ENCODE measurements at places on chromosomes 16 and 17. TPM values are rescaled to one million over a fixed set of nuclear protein-coding genes. Genes with fewer than 3 reads are reported as not detected.

EFNB3 gene
- 32.3 TPM for total RNA-seq

GPR139 gene
- not detected for total RNA-seq

- no peak for DNase-seq
These were observed 23.3 kb downstream of the ELAC2 start for GRCh38 chr17:12994341-12995074.

GRCh38 chr17:10266296-10266876, 68.0 kb upstream of the GAS7 start:
- DNase-seq: no peak

DNA sequence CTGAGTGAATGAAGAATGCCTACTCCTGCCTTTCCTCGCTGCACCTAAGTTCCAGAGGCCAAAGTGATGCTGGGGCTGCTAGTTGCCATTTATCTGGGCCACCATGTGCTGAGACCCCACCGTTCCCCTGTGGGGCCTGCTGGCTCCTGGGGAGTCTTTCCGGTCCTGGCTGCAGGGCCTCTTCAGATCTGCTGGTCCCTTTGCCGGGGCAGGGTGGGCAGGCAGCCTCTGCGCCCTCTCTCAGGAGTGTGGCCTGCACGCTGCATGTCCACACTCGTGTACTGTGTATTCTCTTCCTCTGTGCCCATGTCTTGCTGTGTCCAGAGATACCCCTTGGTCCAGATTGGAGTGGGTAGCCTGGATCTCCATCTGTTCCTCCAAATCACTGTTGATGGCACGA, 151.8 kb upstream of the MED13 start:
- no peak for DNase-seq
